ENCODE measurements at places on chromosomes 2 and 18.

- no peak for DNase-seq
Observed at GRCh38 chr2:142347751-142348150, 216.9 kb upstream of the LRP1B start.

GRCh38 chr2:135485441-135485840 is 45.6 kb downstream of the ZRANB3 start:
- DNase-seq: no peak

GRCh38 chr2:18651842-18652774 is 62.7 kb upstream of the NT5C1B start:
- no peak for DNase-seq

GRCh38 chr2:184599054-184599871 is 934 bp downstream of the ZNF804A start:
- DNase-seq: no peak

GRCh38 chr2:55252832-55253231 is 16.2 kb downstream of the MTIF2 start:
- no peak for DNase-seq

GRCh38 chr2:16665748-16666448 is at the start of gene CYRIA:
TSS of gene CYRIA (minus strand) at chr2:16665834. CDS start at chr2:16588119, 77,715 bp downstream.
- DNase-seq: no peak

DNA sequence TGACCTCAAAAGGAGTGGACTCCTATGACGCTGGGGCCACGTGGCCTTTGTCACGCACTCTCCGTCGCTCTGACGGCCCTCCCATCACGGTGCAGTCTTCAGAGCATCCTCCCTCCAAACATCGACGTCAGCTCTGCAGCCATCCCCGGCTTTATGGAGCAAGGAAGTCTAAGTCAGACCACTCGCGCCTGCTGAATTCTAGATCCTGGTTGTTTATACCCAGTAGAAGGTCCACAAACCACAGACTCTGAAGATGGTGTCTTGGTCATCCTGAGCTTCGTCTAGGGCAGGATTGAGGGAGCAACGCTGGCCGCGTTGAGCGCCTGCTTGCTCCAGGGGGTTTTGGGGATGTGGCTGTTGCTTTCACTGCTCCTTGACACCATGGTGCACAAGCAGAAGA is 228.0 kb upstream of the SALL3 start:
- DNase-seq: no peak

DNA sequence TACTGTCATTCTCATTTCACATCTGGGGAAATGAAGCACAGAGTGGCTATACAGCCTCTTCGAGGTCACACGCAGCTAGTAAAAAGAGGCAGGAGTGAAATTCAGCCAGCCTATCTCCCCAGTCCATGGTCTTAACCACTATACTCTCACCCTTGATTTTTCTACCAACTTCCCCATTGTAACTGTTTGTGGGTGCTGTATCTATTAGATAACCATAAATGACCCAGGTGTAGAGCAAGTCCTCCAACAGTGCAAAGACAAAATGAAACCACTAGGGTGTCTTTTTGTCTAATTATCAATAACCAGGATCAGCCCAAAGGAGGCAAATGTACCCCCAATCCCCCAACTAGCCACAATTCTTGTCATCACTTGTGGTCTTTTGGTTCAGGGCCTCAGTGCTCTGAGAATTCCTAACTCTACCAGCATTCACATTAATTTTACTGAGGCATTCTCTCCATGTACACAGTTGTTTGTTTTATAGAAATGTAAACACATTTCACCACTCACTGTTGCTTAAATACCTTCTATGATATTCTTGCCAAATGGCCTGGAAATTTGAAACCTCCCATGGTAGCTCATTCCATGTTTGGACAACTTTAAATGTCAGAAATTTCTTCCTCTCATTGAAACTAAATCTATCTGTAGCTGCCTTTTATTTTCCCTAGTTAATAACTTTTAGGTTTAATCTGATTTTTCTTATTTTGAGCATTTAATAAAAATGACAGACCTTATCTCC is 58.7 kb downstream of the SLC40A1 start:
- DNase-seq: no peak

- DNase-seq: peak; percentile 16
Observed at GRCh38 chr2:59034837-59035236, 793.7 kb upstream of the FANCL start.

GRCh38 chr18:33839452-33840211 is 261.6 kb downstream of the ASXL3 start:
- DNase-seq: no peak

DNA sequence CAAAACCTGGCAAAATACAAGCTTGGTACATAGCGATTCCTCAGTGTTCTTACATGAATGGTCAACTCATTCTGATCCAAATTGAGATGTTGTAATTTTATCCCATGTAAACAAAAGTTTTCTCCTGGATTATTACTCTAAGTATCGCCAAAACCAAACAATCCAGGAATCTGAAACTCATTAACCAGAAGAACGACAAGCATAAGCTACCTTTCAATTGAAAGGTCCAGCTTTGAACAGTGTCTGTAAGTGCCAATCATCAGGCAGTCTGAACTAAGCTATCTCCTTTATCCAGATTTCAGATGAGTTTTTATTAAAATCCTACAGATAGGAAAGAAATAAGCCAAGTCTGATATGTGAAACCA is 2.4 kb downstream of the MEX3C start:
- peak; percentile 21 for DNase-seq

DNA sequence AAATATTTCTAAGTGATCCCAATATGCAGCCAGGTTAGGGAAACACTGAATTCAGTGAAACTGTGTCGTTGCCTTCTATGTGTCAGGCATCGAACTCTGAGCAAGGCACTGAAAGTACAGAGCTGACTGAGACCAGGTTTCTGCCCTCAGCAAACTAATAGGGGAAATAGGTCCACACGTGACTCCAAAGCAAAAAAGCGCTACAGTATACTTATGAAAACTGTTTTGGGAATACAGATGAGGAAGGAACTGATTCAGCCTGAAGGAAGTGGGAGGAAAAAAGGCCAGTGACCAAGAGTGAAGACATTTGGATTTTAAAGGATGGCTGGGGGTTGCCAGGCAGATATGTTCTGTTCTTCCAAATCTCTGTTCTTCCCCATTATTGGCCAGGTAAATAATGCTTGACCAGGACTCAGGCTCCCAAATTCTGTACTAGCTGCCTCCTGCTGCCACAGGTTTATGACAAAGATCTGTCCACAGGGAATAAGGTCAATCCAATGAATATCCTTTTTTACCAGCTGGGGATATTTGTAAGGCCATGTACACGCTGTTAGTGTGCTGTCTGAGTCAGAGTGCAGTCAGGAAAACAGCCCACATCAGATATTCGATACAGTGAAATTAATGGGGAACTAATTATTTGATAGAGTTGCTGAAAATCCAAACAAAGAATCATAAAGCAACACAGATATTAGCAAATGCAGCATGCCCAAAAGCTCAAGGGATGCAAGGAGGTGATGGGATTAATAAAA is 24.5 kb upstream of the INPP4A start:
- DNase-seq: no peak

- DNase-seq: no peak
Observed at GRCh38 chr18:58692422-58693185, 21.3 kb downstream of the MALT1 start.

DNA sequence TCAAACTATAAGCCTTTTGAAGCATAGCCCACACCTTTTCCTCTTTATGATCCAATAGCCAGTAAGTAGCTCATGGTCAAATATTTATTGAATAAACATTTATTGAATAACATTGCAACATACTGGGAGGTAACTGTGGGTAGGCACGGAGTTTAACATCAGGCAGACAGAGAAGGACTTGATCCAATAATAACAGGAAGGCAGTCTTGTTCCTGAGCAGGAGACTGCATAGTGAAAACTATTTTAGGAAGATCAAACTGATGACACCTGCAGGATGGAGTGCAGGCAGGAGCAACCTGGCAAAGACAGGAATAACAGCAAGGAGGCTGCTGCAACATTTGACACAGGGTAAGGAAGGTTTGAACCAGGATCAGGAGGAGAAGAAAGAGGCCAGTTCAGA is 3.1 kb upstream of the DCTN1 start:
- no peak for DNase-seq

DNA sequence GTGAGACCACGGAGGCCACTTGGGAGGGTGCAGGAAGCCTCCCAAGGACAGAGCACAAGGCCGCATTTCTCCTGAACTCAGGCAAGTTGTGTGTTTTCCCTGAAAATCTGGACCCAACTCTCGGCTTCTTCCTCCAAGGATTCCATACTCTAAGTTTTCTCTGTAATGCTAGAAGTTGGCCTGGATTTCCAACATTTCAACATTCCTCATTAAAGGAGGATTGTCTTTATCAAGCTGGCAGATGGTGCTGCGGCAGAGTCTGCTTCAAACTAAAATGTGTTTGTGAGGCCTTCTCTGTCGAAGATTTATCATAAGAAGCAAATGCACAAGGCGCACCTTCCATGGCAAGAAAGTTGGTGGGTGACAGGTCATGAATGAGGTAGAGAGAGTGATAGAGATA is 94.4 kb upstream of the SATB2 start:
- no peak for DNase-seq

GRCh38 chr18:79705272-79705671 is 25.7 kb downstream of the CTDP1 start:
- DNase-seq: no peak

DNA sequence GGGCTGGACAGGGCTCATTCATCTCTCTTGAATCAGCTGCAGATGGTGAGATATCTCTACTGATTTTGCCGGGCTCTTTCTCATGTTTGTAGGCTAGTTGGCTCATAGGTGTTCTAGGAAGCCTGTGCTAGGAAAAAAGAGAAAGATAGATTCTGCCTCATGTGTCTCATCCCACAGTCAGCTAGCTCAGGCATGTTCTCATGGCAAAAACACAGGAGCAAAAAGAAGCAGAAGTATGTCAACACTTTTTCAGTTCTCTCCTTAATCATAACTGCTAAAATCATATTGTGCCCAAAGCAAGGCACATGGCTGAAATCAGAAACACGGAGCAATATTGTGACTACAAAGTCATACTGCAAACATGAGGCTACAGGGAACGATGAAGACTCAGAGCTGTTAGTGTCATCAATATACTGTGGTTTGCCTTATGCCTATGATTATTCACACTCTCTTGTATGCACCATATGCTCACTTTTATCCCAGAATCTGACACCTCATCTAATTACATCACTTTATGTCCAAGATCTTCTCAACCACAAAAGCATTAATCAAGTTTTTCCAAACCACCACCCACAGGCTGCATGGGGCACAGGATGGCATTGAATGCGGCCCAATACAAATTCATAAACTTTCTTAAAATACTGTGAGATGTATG is 571.9 kb upstream of the CNTNAP5 start:
- DNase-seq: no peak

GRCh38 chr2:191488135-191488534 is 189.8 kb upstream of the NABP1 start:
- DNase-seq: no peak

Data from hematopoietic multipotent progenitor cell treated with erythropoietin and hydrocortisone succinate and interleukin-3 and kit ligand, for 17 days (in vitro differentiated cells).